ENCODE measurements at places on chromosomes 6 and 20. TPM values are rescaled to one million over a fixed set of nuclear protein-coding genes. Genes with fewer than 3 reads are reported as not detected.

Gene PTPRT
- not detected for polyA plus RNA-seq

Gene KIF25
- polyA plus RNA-seq = not detected

Gene LKAAEAR1
- not detected for polyA plus RNA-seq

- no peak overlapping the region for H3K27ac ChIP-seq
- no peak overlapping the region for H3K4me3 ChIP-seq
- peaks cover 15% of the 10 kb centered on the region for H3K27me3 ChIP-seq
- no peaks in the 10 kb centered on the region for H3K36me3 ChIP-seq
- no peak for DNase-seq
Measured at GRCh38 chr20:10660661-10661060, 13.1 kb downstream of the JAG1 start.

- no peak overlapping the region for H3K4me3 ChIP-seq
- peaks cover 1% of the 10 kb centered on the region for H3K27me3 ChIP-seq
- DNase-seq = no peak
Measured at GRCh38 chr6:145562771-145563615, 172.3 kb downstream of the EPM2A start.

DNA sequence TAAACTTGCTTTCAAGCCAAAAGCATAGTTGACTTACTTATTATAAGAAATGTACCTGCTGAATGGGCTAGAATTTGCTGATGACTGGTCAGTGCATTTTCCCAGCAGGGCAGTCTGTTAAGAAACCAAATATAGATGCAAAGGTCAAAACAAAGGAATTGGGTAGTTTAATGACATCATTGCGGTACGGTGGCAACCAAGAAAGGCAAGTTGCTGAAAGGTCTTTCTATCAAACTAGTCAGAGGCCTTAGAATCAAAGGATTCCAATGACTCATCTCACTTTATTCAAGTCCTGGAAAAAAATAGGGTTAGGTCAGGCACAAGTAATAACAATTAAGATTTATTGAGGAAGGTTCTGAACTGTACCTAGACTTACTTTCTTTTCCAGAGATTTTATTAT lies 76.4 kb downstream of the KIZ start:
- no peak overlapping the region for H3K4me3 ChIP-seq
- no peak overlapping the region for H3K27ac ChIP-seq
- H3K27me3 ChIP-seq = no peaks in the 10 kb centered on the region
- peaks cover 26% of the 10 kb centered on the region for H3K36me3 ChIP-seq
- no peak for DNase-seq

DNA sequence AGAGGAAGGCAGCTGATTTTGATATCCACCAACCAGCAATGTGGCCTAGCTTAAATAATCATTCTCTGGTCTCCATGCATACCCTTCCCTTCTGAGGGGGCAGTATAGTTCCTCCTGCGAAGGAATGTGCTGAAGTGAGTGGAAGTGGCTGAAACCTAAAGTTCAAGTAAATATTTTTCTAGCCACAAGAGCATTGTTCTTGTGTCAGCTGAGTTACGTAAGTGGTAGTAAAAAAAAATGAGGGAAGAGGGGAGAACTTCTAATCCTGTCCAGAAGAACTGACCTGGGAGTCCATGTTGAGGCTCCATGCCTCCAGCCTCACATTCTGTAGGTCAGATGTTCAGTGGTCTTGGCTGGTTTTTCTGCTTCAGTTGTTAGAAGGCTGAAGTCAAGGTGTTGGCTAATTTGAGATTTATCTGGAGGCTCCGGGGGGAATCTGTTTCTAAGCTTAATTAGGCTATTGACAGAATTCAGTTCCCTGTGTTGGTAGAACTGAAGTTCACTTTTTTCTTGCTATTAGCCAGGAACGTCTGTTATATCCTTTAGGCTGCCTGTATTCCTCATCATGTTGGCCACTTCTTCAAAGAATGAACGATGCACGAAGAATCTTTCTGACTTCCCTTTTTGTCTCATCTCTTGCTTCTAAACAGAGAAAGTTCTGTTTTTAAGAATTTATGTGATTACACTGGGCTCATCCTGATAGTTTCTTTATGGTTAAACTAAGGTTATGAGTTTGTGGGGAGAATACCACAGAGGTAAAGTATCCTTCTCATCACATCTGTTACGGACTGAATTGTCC lies 207.1 kb upstream of the PRSS16 start:
- H3K4me1 ChIP-seq = no peaks in the 10 kb centered on the region
- DNase-seq = no peak
- no peaks in the 10 kb centered on the region for H3K36me3 ChIP-seq
- H3K4me3 ChIP-seq = no peak overlapping the region

DNA sequence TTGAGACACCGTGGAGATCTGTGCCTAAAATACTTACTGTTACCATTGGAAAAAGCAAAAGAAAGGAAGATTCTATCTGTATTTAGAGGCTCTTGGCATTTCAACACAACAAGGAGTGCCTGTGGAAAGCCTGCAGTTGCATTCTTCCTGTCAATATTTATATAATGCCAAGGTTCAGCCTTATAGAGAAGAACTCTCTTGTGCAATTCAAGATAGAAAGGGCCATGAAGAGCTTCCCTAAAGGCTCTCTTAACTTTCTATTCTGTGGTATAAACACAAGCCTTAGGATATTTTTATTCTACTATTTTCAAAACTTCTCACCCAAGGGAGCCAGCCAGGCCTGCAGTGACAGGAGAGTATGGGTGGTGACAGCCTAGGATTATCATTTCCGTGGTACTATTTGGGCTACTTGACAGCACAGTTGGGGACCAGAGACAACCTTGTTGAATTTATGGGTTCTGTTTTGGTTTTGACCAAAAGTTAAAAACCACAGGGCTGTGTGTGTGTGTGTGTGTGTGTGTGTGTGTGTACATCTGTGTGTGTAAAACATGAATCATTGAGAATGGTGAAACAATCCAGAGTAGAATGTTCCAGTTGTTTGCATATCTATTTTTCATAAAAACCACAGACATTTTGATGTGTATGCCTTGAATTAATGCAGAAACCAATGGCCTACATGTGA lies 700.9 kb upstream of the SLC35B3 start:
- H3K4me1 ChIP-seq = no peaks in the 10 kb centered on the region
- no peak overlapping the region for H3K4me3 ChIP-seq
- no peaks in the 10 kb centered on the region for H3K36me3 ChIP-seq
- H3K27me3 ChIP-seq = no peaks in the 10 kb centered on the region
- DNase-seq = no peak
- no peak overlapping the region for H3K27ac ChIP-seq

GRCh38 chr6:112086744-112087135 lies 542 bp downstream of the TUBE1 start:
- no peak for DNase-seq
- peaks cover 25% of the 10 kb centered on the region for H3K36me3 ChIP-seq
- H3K27ac ChIP-seq = no peak overlapping the region
- H3K4me1 ChIP-seq = peaks cover 6% of the 10 kb centered on the region
- no peak overlapping the region for H3K4me3 ChIP-seq

GRCh38 chr6:126361832-126362440 lies 22.0 kb downstream of the CENPW start:
- no peaks in the 10 kb centered on the region for H3K4me1 ChIP-seq
- H3K27ac ChIP-seq = no peak overlapping the region
- no peak overlapping the region for H3K4me3 ChIP-seq
- peaks cover 4% of the 10 kb centered on the region for H3K36me3 ChIP-seq
- DNase-seq = no peak
- no peaks in the 10 kb centered on the region for H3K27me3 ChIP-seq
